ENCODE measurements at places on chromosomes 3 and 15.

- DNase-seq = no peak
Observed at GRCh38 chr3:124881976-124882697, 5.0 kb downstream of the ITGB5 start.

DNA sequence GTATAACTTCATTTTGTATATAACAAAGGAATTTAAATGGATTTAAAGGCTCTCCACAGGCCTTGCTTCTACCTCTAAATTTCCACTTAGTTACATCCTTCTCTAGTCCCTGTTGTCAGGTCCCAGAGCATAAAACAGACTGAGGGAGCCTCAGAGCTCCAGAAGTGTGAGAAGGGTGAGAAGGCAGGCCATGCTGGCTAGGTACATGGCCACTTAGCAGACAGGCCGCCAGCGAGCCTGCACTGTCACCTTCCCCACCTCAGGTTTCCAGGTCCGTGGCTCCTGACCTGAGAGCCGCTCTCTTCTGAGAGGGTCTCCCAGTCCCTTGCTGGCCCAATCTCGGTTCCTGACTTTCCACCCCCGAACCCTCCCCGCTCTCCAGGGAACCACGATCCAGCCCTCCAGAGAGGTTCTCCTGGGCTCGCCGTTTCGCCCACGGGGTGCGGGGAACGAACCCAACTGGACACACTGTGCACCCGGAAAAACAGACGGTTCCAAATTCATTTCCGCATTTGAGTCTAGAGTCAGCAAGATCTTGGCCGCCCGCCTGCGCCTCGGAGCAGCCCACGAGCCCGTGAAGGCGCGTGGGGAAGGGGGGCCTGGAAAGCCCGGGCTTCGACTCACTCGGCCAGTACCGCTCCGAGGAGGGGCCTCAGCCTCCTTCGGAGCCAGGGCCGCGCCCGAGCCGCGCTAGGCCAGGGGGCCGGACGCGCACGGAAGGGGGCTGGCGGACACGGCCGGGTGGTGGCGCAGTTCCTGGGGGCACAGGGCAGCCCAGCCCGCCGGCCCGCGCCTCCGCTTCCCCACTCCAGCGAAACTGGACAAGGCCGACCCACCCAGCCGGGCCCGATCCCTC, 16.7 kb upstream of the SOX2 start:
- DNase-seq = no peak

GRCh38 chr3:132749786-132750185, 27.6 kb upstream of the NPHP3 start:
- no peak for DNase-seq

GRCh38 chr15:33068007-33068481, 126.5 kb downstream of the FMN1 start:
- DNase-seq = peak; percentile 5

DNA sequence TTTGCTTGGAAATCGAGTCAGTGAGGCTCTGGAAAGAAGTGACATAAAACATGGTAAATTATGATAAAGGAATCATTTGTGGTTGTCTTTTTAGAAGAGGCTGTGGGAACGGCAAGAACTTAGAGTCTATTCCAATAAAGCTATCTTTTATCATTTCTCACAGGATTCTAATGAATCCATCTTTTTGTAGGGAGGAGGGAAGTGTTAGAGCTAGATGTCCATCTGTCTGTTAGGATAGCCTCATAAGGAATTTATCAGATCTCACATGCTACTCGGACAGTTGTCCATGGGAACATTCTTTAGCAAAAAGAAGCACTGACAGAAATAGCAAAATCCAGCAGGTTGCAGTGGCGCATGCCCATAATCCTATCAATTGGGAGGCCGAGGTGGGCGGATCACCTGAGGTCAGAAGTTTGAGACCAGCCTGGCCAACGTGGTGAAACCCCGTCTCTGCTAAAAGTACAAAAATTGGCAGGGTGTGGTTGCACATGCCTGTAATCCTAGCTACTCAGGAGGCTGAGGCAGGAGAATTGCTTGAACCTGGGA, 37.0 kb downstream of the STARD9 start:
- no peak for DNase-seq

DNA sequence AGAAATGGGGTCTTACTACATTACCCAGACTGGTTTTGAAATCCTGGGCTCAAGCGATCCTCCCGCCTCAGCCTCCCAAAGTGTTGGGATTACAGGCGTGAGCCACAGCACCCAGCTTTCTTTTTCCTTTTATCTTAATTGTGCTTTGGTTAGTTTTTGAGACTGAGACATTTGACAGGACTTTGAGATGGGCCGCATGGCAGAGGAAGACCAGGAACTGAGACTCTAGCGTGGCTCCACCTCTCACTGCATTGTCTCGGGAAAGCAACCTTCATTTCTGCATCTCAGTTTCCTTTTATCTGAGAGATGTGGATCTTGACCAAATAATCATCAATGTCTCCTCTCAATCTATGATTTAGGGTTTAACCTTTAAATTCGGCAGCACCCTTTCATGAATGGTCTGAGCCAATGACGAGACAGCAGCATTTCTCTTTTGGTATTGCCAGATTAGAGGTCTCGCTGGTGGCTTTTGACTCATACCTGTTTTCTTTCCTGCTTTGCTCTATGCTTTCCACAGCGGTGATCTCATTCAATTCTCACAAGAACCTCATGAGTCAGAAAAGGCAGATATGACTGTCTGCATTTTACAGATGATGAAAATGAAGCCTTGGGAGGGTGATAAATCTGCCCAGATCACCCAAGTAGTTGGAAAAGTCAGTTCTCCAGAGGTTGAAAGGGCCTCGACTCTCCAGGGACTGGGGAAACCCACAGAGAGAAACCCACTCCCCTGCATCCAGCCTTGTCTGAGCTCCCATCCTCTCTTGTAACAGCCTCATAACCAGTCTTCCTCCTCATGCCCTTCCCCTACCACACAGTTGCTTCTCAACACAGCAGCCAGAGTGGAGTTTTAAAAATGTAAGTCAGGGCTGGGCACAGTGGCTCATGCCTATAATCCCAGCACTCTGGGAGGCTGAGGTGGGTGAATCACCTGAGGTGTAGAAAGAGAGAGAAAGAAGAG, 84.8 kb upstream of the FOXB1 start:
- DNase-seq = peak; percentile 30

- no peak for DNase-seq
Observed at GRCh38 chr3:17910922-17911321, 168.5 kb upstream of the TBC1D5 start.

GRCh38 chr3:33277193-33277882, at the start of gene FBXL2:
FBXL2 (plus strand) TSS chr3:33277442; CDS start chr3:33277513, 71 bp downstream.
- DNase-seq = no peak

- no peak for DNase-seq
Observed at GRCh38 chr15:94263341-94264273, 32.2 kb downstream of the MCTP2 start.

- no peak for DNase-seq
Observed at GRCh38 chr3:142310439-142310838, 85.1 kb upstream of the GK5 start.

DNA sequence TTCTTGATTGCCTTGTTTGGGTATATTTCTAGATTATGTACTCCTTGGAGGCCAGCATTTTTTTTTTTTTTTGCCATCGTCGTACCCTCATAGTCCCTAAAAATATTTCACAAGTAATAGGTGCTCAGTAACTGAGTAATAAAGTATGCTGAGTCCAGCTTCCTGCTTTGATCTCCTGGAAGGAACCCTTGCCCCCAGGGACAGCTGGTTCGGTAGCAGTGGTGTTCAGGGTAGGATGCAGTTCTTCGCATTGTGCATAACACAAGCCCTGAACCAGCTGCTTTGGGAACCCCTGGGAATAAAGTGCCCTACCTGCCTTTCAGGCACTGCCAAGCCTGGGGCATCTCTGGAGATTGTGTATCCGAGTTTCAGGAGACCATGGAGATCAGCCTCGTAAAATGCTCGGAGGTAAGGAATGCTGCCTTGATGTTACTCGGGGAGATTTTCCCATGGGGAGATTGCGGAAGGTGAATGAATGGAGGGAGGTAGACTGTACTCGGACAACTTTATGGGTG, 7.6 kb downstream of the MYZAP start:
- no peak for DNase-seq

DNA sequence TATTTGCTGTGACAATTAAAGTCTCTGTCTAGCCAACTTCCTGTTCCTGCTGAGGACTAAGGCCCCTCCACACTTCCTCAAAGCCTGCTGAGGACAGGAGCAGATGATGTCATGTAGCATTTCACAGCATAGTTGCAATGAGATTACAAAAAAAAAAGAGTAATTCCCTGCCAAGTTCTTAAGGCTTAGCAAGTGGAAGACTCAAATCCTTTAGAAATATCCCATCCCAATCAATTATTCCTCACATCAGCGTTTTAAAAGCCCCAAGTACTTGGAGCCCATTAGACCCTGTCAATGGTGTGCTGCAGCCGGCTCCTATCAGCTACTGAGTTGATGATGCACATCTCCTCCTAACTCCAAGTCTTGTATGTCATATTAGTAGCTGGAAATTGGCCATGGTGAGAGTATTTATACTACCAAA, 51.7 kb downstream of the TRANK1 start:
- peak; percentile 68 for DNase-seq

DNA sequence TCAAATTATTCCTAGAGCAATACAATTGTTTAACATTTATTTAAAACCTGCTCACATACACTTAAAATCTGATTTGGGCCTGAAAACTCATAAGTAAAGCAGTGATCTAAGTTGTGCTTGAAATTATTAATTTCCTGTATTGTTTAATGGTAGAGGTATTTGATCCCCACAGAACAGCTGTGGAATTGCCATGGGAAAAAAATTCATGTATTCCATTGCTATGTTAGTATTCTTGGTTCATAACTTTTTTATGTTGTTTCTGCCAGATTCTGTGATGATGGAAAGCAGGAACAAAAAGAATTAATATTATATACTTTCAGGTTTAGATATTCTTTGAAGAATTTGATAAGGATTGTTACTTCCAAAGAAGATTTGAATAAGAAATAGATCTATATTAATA, 831.5 kb upstream of the NR2F2 start:
- DNase-seq = no peak

- no peak for DNase-seq
Observed at GRCh38 chr3:2597615-2598014, 498.9 kb downstream of the CNTN4 start.

DNA sequence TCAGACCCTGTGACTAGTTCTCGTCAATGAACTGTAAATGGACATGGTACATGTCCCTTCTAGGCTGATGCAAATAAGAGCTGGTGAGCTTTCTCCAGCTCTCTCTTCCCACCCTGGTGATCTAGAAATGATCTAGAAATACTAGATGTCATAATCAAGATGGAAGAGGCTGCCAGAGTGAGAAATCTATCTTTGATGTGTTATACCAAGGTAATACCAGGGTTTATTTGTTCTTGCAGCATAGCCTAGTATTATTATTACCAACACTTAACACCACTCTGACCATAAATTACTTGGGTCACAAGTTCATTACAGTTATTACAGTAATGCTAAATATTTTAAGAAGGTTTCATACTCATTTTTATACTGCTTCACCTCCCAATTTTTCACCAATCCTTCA, 138.4 kb upstream of the LMCD1 start:
- no peak for DNase-seq

DNA sequence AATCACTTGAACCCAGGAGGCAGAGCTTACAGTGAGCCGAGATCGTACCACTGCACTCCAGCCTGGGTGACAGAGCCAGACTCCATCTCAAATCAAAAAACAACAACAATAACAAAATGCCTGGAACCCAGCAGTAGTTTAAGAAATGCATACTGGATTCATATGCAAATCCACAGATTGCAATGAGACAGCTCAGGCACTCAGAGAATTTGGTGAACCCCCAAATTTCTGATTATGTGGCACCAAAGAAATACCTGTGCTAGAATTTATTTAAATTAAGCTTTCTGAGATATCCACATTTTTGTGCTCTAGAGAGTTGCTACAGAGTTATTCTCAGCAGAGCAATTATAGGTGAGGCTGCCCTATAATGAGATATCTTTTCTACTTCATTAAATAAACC, 29.7 kb downstream of the SPATA16 start:
- no peak for DNase-seq

DNA sequence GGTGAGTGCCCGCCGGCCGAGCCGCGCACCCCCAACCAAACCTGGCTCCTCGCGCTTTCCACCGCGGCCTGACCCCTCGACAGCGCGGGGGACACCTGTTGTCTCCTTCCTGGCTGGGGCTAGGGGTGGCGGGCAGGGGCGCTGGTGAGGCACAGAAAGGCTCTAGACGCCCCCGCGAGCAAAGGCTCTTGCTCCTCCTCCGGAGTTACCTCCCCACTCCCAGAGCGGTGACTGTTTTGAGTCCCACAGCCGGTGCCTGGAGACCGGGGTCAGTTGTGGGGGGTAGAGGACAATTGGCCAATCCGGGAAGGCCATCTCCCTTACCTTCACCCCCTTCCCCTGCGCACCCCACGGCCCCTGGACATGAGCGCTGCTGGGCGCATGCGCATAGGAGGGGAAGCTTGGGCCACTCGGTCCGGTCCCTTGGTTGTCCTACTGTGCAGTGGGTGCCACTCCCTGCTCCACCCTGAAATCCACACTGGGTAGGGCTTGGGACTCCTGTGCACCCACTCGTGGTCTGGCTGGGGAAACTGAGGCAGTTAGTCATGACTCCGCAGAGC, 554 bp downstream of the CHST13 start:
- no peak for DNase-seq

GRCh38 chr3:59074764-59075163, 24.9 kb upstream of the CFAP20DC start:
- DNase-seq = no peak

Data from CD4-positive, alpha-beta T cell treated with Interleukin-6 at 100 ng/mL for 8 hours (primary cell).